ENCODE measurements at places on chromosomes 4 and X.
A peak's percentile ranks its signal among the peaks of the same experiment; 100 is the strongest.

- DNase-seq, result no peak
Measured at GRCh38 chr4:6476893-6477292, 4.5 kb upstream of the PPP2R2C start.

- DNase-seq, result no peak
Measured at GRCh38 chr4:123465416-123465815, 68.8 kb downstream of the SPRY1 start.

DNA sequence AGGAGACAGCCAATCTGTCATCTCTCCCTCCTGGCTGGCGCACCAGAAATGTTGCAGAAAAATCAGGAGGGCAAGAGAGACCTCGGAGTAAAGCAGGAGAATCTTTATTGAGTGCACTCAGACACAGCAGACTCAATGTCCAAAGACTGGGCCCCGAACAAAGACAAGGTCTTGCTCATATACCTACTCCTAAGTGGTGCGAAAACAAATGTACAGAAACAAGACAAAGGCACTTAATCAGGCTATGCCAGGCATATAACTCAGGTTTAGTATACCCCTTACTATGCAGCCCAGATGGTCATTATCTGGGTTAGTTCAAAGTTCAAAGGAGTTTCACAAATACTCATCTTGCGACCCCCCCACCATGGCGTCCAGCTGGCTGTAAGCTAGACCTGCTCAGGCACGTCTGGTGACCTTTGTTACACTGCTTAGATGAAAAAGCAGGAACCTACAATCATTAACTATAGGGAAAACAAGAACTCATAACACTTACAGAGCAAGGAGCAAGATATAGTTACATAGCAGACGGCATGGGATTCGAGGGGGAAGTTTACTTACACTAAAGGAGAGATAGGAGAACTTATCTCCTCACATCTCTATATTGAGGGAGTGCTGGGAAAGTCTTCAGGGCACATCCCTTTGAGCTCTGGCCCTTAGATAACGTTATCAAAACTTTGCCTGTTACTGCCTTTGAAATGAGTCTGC is 27.5 kb downstream of the SULT1E1 start:
- DNase-seq, result no peak

DNA sequence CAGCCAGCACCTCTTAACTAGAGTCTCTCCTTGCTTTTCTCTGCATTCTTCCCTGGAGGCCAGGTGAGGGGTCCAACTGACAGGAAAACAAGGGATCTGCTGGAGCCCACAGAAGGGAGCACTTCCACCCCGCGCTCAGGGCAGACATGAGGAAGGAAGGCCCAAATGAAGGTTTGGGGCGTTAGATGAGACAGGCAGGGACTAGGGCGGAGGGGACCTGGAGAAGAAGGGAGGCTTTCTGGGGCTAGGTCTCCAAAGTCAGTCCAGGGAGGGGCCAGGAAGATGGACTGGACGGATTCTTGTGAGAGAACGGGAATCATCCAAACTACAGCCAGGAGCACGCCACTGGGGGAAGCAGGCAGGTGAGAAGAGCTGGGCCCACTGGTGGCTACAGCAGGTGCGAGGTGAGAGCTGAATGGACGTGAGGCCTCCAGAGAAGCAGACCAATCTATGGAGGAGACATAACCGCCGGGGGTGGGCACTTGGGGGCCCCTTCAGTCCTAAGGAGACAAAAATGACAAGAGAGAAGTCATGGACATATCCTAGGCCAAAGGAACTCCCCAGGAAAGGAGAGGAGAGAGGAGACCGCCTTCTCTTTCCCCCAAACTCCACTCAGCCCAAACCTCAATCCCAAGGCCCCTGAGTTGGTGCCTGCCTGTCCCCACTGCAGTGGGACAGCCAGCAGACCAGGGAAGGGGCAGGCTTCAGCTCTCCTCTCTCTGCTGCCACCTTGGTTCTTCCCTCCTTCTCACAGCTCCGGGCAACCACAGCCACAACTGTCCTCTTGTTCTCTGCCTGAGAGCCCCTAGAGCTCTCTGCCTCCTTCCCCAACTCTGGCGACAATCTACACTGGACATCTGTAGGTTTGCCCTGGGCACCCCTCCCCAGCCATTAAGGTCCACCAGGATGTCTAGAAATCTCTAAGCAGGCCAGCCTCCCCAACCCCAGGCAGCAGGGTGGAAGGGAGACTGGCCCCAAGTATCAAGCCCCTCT is 7.0 kb downstream of the APLN start:
- DNase-seq, result no peak

DNA sequence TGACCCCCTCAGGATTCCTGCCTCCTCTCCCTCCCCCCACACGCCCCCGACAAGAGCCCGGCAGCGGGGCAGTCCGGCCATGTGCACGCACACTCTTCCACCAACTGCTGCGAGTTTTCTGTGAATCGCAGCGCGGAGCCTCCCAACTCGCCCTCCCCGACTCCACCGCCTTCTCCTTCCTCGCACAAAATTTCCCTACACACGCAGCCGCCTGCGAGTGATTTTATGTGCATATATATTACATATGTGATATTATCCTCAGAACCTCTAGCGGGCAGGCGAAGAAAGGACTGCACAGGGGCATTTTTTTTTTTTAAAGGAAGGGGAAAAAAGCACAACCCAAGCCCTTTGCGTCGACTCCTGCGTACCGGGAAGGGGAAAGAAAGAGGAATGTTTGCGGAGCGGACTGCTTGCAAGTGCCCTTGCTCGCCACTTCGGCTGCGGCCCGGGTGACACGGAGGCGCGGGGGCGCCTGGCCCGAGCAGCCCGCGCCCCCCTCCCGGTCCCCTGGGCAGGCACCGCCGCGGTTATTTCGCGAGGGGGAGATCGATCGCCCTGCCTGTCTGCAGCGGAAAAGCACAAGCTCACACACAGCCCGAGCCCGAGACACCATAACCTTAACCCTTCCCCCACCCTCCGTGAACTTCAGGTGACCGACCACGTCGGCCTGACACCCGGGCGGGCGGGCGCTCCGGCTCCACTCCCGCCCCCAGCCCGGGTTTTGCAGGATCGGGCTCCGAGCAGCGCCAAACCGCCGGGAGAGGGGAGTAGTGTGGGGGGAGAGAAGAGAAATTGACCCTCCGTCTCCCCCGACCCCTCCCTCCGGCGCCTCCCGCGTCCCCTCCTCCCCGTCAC is 2.3 kb downstream of the ZNF827 start:
- DNase-seq, result no peak

- DNase-seq, result no peak
Measured at GRCh38 chr4:7410446-7410845, 24.3 kb downstream of the PSAPL1 start.

DNA sequence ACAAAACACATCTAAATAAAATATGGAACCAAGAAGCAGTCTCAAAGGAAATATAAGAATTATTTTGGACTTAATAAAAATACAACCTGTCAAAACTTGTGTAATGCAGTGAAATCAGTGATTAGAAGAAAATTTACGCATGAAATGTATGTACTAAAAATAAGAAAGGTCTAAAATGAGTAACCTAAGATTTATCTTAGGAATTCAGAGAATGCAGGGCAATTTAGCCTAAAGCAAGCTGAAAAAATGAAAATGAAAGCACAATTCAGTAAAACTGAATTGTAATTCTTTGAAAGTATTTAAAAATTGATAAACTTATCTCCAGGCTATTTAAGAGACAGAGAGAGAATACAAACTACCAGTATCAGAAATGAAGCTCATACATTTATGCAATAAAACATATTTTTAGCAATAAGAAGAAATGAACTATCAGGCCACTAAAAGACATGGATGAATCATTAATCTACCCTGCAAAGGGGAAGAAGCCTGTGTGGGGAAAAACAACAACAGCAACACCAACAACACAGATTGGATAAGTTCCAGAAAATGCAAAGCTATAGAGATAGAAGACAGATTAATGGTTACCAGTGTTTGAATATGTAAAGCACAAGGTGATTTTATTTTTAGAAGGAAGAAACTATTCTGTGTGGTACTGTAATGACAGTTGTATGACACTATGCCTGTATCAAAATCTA is 442.0 kb upstream of the ADGRL3 start:
- DNase-seq, result peak; percentile 22

DNA sequence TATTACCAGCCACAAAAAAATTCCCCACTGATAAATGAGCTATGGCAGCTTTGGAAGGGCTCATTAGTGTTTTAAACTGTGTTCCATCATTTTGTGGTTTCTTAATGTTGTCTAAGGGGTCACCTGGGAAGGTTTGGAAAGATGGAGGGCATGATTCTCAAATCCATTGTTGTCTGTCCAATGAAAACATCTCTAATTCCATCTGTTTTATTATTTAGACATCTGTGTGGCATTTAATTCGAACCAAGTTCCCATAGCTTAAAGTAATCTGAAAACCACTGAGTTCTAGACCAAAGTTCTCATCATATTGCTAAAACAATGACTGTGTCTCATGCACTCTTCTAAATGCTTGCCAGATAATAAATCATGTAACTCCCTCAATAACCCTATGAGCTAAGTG is 103.8 kb upstream of the PPP3CA start:
- no peak for DNase-seq

Measured in HS-5 (cell line).